Retinal pigment epithelial cell (primary cell): ENCODE measurements at places on chromosomes 12 and 14.

DNA sequence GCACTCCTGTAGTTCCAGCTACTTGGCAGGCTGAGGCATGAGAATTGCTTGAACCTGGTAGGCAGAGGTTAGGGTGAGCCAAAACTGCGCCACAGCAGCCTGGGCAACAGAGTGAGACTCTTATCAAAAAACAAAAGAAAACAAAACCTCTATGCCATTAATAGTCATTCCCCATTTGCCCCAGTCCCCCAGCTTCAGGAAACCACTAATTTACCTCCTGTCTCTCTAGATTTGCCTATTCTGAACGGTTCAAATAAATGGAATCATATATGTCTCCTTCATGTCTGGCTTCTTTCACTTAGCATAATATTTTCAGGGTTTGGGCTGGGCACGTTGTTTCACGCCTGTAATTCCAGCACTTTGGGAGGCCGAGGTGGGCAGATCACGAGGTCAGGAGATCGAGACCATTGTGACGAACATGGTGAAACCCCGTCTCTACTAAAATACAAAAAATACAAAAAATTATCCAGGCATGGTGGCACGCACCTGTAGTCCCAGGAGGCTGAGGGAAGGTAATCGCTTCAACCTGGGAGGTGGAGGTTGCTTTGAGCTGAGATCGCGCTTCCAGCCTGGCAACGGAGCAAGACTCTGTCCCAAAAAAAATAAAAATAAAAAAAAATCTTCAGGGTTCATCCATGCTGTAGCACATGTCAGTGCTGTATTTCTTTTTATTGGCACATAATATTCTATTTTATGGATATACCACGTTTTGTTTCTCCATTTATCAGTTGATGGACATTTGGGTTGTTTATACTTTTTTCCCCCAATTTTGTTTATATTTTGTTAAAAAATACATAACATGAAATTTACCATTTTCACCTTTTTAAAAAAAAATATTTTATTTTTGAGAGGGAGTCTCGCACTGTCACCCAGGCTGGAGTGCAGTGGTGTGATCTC, 31.9 kb downstream of the KNTC1 start:
- DNase-seq: no peak

DNA sequence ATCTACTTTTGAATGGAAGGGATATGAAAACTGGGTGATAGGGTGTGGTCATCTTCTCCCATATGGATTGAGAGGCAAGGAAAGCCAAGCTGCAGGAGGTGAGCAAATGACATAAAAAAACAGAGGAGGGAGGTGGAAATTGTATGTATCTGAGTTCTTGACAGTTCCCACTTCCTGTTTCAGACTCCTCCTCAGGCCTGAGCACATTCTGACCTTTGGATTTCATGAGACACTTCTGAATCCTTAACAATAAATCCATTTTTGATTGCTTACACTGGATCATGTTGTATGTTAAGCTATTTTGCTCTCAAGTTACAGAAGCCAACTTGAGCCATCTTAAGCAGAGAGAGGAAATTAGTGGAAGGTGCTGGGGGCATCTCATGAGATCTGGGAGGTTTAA, 11.6 kb upstream of the SRSF5 start:
- DNase-seq: no peak

- DNase-seq: peak; percentile 7
These were observed 1141.2 kb upstream of the TMEM132C start for GRCh38 chr12:127125607-127126259.

DNA sequence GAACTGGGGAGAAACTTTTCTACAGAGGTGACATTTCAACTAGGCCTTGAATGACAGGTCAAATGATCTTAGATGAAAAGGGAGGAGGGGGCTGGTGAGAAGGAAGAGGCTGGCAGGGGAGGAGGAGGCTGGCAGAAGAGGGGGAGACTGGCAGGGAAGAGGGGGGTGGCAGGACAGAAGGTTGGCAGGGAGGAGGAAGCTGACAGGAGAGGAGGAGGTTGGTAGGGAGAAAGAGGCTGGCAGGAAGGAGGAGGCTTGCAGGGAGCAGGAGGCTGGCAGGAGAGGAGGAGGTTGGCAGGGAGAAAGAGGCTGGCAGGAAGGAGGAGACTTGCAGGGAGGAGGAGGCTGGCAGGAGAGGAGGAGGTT, 63.4 kb upstream of the PPP4R3A start:
- no peak for DNase-seq

DNA sequence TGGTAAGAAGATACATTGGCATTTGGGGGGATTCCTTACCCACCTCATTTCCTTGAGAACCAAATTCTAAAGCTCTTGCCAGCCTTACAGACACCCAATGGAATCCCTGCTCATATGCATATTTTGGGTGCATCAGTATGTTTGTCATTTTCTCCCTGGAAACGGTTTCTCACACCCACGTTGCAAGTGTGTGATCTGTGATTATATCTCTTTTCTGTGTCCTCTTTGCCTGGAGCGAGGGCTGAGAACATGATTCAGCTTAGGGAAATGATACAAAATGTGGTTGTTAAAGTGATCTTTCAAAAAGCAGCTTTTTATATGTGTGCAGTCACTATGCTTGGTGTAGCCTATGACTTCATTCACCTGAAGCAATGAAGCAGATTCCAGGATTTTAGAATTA, 52.0 kb downstream of the KCNMB4 start:
- no peak for DNase-seq

GRCh38 chr12:72432037-72432604, 160.0 kb downstream of the TRHDE start:
- DNase-seq: no peak

GRCh38 chr12:121600702-121601336, 20.0 kb upstream of the KDM2B start:
- no peak for DNase-seq
